ENCODE measurements at places on chromosomes 3 and 15.
A peak's percentile ranks its signal among the peaks of the same experiment; 100 is the strongest.

GRCh38 chr3:188595890-188596376 is 442.0 kb downstream of the LPP start:
- peak; percentile 87 for DNase-seq

GRCh38 chr15:57463360-57463759 is 87.1 kb downstream of the CGNL1 start:
- no peak for DNase-seq

DNA sequence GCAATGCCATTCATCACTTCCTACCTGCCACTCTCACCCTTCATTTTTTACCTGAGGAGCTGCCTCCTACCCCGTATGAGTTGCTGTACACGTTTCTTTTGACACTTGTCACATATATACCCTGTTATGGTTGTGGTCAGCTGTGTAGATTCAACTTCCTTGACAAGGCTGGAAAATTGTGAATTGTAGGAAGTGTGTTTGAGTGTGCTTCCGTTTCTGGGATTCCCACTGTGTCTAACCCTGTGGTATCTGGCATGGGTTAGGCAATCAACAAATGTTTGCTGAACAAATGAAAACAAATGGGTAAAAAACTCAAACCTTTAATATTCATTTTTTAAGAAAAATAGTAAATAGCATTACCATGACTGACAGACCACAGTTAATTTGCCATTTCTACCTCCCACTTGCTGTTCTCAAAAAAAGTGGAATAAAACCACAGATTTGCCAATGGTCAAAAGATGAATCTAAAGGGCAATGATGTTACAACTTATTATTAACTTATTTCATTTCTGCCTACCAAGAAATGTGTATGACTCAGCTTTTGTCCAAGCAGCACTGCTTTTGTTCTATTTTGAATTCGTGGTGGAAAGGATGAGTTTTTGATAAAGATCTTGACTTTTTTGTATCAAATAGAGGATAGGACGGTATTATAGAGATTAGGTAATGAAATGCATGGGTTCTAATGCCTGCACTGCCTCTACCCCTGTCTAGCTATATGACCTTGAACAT is 404.6 kb downstream of the LPP start:
- DNase-seq: peak; percentile 47

- no peak for DNase-seq
These were observed 550.7 kb upstream of the DPPA4 start for GRCh38 chr3:109888026-109888425.

GRCh38 chr3:129013491-129013891 is 12.4 kb downstream of the EFCC1 start:
- DNase-seq: peak; percentile 51

DNA sequence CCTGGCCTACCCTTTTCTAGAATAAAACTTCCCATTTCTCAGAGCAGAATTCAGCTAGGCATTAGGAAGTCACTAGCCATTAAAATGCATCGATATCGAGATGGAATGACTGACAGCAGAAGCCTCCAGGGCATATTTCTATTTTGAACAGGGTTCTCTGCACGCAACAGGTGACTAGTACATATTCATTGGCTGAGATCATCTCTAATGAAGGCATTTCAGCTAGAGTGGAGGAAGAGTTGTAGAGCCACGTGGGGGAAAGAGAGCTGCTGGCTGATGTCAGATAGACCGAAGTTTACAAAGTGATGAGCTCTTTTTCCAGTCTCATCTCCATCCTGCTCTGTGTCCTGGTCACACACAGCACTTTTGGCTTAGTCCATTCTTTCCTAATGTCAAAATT is 7.5 kb downstream of the TMEM40 start:
- DNase-seq: peak; percentile 91

DNA sequence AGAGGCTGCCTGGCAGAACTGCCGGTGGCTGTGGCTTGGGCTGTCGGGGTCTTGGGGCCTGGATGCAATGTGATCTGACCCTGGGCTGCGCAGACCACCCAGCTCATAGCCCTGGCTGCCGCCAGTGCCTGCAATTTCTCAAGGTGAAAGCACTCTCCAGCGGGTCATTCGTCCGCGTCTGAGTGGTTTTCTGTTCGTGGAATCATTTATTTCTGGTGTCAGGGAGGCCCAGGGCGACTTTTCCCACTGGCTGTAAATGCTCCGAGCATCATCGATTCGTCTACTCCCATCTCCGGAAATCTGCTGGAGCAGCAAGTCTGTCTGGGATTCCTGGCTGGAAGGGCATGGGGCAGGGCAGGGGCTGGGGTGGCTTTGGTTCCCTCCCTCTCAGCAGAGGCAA is 40.6 kb upstream of the ADPGK start:
- DNase-seq: no peak

- peak; percentile 0 for DNase-seq
These were observed 1340.5 kb downstream of the ROBO1 start for GRCh38 chr3:78427303-78427702.

GRCh38 chr15:66718220-66718988 is 16.4 kb downstream of the SMAD6 start:
- DNase-seq: peak; percentile 43

DNA sequence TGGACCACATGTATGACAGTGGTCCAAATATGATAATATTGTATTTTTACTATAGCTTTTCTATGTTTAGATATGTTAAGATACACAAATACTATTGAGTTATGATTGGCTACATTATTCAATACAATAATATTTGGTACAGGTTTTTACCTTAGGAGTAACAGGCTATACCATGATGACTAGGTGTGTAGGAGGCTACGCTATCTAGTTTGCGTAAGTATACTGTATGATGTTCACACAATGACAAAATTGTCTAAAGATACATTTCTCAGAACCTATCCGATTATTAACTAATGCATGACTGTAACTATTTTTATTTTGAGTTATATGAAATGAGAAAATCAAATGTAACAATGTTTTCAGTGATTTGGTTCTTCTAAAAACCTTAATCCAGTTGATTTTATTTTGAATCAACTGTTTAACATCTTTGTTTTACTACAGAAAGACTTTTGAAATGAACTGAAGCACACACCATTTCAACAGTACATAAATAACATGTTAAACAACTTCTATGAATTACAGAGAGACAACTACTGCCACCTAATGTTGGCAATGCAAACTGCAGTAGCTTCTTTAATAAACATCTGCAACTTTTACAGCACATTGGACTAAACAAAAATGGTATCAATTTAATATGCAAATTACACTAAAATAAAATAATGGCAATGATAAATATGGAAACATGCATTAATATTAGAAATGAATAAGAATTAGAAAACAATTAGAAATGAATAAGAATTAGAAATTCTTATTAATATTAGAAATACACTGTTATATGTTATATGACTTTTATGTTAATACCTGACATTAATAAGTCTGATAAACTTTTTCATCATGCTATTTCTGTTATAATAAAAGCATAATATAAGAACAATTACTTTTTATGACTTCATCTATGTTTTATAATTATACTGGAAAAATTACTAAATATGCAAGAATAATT is 255.7 kb downstream of the MBNL1 start:
- peak; percentile 63 for DNase-seq

DNA sequence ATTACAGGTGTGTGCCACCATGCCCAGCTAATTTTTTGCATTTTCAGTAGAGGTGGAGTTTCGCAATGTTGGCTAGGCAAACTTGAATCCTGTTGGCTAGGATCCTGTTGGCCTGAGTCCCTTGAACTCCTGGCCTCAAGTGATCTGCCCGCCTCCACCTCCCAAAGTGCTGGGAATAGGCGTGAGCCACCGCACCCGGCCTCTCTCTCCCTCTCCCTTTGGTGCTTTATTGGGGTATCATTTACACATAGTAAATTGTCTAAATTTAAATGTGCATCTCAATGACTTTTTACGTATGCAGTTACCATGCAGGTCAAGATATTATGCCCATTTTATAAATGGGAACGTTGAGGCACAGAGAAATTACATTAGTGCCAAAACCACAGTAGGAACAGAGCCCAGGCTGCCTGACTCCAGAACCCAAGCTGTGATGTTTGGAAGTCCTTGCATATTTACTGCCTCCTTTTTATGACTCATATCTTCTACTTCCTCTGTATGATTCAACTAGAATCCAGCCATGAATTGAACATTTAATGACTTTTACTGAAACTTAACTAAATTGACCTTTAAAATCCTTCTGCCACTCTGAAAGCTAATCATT is 34.0 kb upstream of the RPP14 start:
- DNase-seq: peak; percentile 88

DNA sequence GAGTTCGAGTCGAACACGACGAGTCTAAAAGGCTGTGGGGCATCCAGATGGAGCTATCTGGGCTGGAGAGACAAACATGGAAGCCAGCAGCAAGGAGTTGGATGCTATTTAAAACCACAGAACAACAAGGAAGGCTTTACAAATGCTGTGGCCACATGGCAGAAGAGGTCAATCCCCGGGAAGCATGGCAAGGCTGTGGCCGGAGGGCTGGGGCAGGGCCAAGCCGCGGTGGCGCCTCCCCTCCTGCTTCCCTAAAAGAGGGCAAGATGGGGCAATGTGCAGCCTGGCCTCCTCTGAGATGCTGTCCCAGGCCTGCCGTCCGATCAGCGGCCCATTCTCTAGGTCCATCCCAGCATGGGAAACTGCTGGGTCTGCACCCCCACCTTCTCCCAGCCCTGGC is 139.1 kb downstream of the SRGAP3 start:
- peak; percentile 62 for DNase-seq

GRCh38 chr3:148825476-148825875 is 2.1 kb upstream of the CPB1 start:
- DNase-seq: no peak

GRCh38 chr3:195097331-195098255 is 173.4 kb downstream of the XXYLT1 start:
- DNase-seq: no peak

DNA sequence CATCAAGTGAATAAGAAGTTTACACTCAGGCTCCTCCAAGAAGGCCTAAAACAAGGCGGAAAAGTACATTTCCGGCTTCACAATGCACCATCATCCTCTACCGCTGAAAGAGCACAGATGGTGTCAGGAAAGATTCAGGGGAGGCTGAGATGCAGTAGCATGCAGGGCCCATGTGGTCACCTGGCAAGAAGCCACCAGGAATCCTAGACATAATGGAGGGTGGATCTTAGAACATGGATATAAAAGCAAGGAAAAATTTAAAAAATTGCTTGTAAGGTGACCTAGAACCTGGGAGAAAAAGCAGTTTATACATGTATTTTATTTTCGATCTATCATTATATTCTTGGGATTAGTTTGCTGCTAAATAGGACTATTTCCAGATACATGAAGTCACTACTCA is 21.9 kb upstream of the OTOL1 start:
- DNase-seq: no peak
